Stimulated activated CD8-positive, alpha-beta memory T cell treated with anti-CD3 and anti-CD28 coated beads, Interleukin-7, amount 100 ng/mL, for 1 hour (primary cell): ENCODE measurements at places on chromosomes 7 and 10.

DNA sequence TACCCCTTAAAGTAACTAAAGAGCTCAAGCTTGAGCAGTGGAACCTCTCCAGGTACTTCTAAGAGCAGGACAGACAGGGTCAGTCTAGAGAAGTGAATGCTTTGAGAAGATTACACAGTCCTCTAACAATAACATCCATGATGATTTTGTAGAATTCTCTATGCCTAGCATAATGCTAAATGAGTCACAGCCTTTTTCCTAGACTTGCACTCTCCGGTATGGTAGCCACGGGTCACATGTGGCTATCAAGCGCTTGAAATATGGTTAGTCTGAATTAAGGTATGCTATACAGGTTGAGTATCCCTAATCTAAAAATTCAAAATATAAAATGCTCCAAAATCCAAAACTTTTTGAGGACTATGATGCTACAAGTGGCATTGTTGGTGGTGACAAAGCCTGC, 166.6 kb upstream of the MKLN1 start:
- no peak for DNase-seq

- DNase-seq, result no peak
These were observed 66.0 kb upstream of the FOXK1 start for GRCh38 chr7:4616116-4616515.

DNA sequence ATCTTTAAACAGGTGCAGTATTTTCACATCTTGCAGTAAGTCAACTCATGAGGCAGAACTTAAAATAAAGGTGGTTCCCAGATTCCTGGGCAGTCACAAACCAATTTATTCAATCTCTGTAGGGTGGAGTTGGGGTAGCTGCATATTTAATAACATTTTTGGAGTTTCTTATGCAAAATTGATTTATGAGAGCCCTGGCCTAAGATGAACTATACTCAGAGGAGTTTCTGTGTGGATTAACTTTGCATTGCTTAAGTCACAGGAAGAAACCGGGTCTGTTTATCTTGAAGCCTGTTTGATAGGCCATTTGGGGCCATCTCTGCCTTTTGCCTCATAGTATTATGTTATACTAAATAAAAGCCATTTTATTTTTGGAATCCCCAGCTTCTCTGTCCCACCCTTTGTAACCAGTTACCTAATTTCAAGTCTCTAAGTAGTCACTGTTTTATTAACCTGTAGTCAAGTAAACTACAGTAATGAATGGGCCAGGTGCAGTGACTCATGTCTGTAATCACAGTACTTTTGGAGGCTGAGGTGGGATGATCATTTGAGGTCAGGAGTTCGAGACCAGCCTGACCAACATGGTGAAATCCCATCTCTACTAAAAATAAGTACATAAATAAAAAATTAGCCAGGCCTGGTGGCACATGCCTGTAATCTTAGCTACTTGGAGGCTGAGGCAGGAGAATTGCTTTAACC, 104.4 kb upstream of the FAM3C start:
- DNase-seq, result no peak

GRCh38 chr7:102426268-102427018, 6.9 kb upstream of the ORAI2 start:
- no peak for DNase-seq

DNA sequence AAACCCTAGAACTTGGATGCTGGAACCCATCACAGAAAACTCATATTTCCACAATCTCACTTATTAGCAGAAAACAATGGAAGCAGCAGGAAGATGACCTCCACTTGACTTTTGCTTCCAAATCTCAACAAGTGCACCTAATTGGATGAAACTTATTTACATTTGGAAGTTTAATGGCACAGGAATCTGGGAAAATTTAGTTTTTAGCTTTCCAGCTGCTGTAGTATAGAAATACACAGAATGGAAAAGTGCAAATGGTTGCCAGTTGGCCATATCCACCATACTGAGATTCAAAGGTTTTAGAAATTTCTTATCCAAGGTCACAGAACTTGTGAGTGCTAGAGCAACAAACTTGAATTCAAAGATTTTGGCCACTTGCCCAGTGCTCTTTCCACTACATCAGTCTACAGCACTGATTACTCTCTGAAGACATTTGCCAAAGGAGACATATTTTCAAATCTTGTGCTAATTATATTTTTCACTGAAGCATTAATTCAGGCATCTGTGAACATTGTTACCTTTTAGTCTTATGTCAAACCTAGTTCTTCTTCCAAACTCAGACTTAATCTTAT, 9.3 kb upstream of the AHR start:
- DNase-seq, result no peak

- no peak for DNase-seq
These were observed 494.4 kb upstream of the SEMA3D start for GRCh38 chr7:85681241-85681640.

DNA sequence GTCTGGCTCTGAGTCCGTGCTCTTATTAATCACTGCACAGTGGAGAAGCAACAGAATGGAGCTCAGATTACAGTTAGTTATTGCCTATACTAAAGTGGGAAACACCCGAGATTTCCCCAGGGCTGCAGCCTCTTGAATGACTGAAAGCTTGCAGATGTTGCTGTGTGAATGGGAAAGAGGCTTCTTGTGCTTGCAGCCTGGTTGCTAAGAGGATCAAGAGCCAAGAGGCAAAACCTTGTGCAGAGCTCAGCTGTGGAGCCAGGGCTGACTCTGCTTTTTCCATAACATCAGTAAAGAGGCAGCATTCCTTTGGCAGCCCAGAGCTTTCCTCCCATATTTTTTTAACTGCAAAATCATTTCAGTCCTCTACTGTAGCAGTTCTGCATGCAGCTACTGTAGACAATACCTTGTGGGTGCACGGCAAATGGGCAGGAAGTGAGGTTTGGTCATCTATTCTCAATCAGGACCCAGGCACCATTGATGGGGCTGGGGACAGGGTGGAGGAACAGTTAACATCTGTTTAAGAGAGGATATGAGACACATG, 86.5 kb downstream of the RALA start:
- DNase-seq, result no peak

DNA sequence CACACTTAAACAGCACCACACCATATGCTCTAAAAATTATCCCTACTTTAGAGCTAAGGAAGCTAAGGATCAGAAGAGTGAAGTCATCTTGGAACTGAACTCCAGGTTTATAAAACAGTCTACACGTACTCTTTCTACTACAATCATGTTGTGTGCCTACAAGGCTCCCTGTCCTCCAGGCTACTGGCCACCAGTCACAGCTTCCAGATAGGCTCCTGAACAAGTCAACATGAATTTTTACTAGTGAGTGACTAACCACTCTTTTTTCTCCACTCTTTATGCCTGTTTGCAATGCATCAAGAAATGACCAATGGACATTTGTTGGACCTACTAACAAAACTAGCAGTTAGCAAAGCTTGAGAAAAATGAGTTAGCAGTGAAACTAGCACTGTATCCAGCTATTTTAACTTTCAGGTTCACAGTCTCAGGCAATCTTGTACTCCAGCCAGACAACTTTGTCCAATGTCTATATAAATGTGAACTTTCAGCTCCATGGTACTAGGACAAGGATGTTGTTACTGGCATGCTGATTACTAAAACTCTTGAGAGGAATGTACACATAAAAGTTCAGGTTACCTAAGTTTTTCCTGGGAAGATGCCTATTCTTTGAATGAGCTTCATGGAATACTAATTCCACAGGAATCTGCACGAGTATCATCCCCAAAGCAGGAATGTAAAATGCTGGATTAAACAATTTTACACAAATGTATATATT, 180.0 kb downstream of the BTAF1 start:
- no peak for DNase-seq

DNA sequence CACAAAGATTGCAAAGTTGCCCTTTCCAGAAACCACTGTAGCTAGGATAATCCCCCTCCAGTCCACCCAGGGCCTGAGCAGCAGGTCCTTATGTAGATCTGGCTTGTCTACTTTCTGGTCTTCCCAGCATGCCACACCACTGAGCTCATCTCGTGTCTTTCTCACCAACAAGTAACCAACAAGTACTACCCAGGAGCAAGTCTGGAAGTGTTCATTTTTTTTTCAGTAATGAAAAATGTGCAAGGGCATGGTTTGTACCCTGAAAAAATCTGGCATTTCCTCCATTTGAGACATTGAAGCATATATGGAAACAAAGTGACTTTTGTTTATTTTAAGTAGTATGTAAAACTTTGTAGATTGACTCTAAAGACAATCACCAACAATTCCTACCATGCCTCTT, 120.8 kb downstream of the INHBA start:
- no peak for DNase-seq

DNA sequence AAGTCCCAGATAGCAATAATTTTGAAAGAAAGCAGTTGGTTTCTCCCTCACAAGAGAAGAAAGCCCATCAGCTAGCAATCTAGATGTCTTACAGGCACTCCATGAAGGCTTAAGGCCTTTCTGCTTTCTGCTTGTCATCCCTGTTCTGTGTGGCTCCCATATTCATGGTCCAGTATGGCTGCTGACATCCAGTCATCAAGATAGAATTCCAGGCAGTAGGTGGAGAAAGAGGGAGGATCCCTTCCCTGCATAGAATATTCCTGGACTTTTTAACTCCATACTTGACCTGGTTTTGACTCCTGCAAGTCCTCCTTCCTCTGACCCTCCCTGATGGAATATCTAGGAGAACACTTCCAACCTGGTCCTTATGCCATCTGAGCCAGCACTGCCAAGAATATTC, 389.9 kb upstream of the AKR1E2 start:
- DNase-seq, result no peak

GRCh38 chr7:86499986-86500385, 143.7 kb upstream of the GRM3 start:
- DNase-seq, result no peak

DNA sequence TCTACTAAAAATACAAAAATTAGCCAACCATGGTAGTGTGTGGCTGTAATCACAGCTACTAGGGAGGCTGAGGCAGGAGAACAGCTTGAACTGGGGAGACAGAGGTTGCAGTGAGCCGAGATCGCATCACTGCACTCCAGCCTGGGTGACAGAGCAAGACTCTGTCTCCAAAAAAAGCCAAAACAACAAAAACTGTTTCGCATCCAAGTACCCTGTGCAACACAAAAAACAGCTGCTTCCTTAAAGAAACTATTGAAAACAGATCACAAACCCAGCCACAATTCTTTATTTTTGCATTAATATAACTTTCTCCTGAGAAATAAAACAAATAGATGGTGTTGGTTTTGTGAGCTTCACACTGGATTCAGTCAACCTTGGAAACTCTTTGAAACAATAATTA, 112.1 kb upstream of the AFAP1L2 start:
- DNase-seq, result no peak

DNA sequence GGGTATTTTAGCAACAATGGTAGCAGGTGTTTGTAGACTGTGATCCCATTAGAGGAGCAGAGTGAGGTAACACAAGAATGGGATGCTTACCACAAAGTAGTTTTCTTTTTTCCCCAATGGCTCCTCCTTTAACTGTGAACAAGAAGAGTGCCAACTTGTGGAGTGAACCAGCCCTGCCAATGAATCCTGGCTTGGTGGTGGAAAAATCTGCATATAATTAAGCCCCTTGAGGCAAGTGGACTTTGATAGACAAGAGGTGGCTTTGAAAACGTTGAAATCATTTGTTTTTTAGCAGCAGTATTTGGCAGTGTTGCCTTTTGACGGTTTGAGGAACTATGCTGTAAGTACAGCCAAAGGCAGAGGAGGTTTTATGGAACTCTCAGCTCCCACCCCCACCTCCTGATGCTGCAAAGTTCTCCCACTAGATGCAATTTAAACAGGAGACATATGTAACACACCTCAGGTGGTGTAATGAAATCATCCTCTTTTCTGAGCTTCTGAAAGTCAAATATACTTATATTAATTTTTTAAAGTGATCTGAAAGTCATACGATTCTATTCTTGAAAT, 295.6 kb downstream of the DPP6 start:
- no peak for DNase-seq

GRCh38 chr7:157964521-157964920, 623.1 kb downstream of the PTPRN2 start:
- DNase-seq, result no peak

- no peak for DNase-seq
These were observed 18.5 kb upstream of the JAZF1 start for GRCh38 chr7:28199021-28199510.

- no peak for DNase-seq
These were observed 154.0 kb downstream of the SGMS1 start for GRCh38 chr10:50469778-50470193.

GRCh38 chr10:60141896-60142559, 235.7 kb upstream of the CCDC6 start:
- DNase-seq, result no peak

DNA sequence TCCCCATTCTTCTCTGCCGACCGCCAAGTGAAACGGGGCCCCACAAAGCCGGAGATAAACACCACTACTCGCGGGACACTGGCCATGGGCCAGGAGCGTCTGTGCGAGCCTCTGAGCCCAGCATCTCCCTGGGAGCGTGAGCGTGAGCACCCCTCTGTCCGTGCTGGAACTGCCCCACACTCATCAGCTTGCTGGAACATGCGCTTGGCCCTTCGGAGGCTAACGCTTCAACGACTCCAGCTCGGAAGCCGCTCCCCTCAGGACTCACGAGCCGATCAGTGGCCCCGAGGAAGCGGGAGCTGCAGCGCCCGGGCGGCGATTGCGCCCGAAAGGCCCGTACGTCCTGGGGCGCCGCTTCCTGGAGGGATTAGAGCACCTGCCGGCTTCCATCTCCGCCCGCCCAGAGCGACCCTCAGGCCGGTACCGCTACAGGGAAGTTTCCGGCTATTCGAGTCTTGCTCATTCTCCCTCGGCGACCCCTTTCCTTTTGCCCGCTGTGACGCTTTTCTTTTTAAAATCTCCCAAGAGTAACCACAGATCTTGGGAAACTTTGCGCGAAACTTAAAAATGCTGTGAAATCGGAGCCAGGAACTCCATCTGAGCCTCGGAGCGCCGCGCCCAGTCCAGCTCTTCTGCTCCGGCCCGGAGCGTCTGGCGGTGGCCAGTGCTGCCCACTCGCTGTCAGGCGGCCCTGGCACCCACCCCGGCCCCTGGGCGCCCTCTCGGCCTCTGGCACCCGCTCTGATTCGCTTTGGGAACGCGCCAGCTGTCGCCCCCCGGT, 1.0 kb downstream of the TLL2 start:
- DNase-seq, result no peak

GRCh38 chr7:68862736-68863135, 735.5 kb upstream of the AUTS2 start:
- no peak for DNase-seq

GRCh38 chr10:49642311-49642710, 28.5 kb downstream of the CHAT start:
- no peak for DNase-seq
